Esophagus squamous epithelium (tissue), 5 donors: ENCODE measurements at places on chromosomes 1 and 21. TPM values are rescaled to one million over a fixed set of nuclear protein-coding genes. Genes with fewer than 3 reads are reported as not detected.

DNA sequence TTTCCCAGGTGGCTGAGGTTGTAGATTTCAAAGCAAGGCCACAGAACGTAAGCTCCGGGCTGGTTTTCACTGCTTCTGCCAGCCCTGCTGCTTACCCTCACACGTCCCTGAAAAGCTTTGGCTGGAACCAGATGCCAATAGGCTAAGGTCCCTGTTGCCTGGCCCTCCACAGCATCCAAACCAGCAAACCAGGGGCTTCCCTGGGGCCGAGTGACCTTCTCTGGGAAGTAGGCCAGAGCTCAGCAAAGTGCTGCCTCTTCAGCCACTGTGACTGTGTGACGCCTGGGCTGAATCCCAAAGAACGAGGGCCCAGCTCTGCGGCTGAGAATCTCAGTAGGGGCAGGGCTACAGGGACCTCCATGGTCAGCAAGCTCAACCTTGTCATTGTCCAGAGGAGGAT lies 28.9 kb upstream of the RBM15 start:
- no peak for DNase-seq
- H3K27me3 ChIP-seq, result no peaks in the 10 kb centered on the region
- peaks cover 3% of the 10 kb centered on the region for H3K4me1 ChIP-seq
- H3K27ac ChIP-seq, result no peak overlapping the region

DNA sequence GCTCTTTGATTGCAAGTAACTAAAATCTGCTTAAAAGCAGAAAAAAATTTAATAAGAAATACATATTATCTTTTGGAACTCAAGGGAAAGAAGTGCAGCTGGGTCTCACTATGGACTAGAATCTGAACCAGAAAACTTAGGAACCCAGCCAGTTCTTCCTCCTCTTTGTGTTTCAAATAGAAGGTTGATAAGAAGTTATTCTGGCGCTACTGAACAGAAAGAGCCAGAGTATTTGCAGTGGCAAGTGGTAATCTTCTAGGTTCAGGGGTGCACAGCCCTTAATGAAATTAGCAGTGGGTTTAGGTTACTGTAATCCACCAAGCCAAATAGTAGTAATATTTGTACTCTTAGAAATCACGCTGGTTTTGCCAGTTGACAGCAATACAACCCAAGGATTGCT lies 28.5 kb downstream of the BTBD8 start:
- H3K27ac ChIP-seq, result no peak overlapping the region
- peaks cover 4% of the 10 kb centered on the region for H3K36me3 ChIP-seq
- DNase-seq, result no peak
- H3K4me1 ChIP-seq, result no peaks in the 10 kb centered on the region
- no peaks in the 10 kb centered on the region for H3K27me3 ChIP-seq
- no peak overlapping the region for H3K4me3 ChIP-seq

GRCh38 chr1:227765261-227766014 lies 30.2 kb downstream of the SNAP47 start:
- H3K36me3 ChIP-seq, result peaks cover under 1% of the 10 kb centered on the region
- no peak for DNase-seq
- peaks cover 20% of the 10 kb centered on the region for H3K4me1 ChIP-seq
- H3K27ac ChIP-seq, result no peak overlapping the region

Gene HUNK
- total RNA-seq, result 0.44 TPM

DNA sequence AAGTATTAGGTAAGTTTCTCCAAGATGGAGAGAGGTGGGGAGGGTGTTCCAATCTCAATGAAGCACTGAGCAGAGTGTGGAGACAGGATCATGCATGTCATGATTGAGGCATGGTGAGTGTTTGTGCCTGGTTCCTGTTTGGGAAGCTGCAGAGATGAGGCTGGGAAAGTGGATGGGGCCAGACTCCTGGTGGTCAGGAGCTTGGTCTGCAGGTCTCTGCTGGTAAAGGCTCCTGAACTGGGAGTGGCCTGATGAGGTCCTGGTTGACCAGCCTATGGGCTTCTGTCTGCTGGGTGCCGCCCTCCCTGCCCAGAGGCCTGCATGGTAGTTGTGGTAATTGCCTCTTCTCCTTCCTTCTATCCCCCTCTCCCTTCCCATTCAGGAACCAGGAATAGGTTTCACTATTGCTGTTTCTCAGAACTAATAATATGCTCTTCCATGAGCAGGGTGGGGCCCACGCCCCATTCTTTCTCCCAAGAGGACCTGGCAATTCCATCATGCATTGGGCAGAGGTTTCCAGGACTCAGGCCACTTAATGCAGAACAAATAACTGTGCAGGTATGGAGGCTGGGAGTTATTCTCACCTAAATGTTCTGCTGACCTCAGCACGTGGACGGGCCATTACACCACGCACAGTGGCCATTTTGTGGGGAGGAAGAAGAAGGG lies 24.5 kb downstream of the PROK1 start:
- H3K27ac ChIP-seq, result no peak overlapping the region
- no peaks in the 10 kb centered on the region for H3K27me3 ChIP-seq
- H3K4me1 ChIP-seq, result peaks cover 48% of the 10 kb centered on the region
- no peak overlapping the region for H3K4me3 ChIP-seq
- no peaks in the 10 kb centered on the region for H3K36me3 ChIP-seq
- DNase-seq, result no peak

GRCh38 chr1:234256359-234256758 lies 116.9 kb upstream of the COA6 start:
- no peaks in the 10 kb centered on the region for H3K4me1 ChIP-seq
- no peak for DNase-seq
- H3K27ac ChIP-seq, result no peak overlapping the region
- H3K36me3 ChIP-seq, result no peaks in the 10 kb centered on the region
- no peak overlapping the region for H3K4me3 ChIP-seq
- H3K27me3 ChIP-seq, result no peaks in the 10 kb centered on the region

GRCh38 chr1:184143449-184143848 lies 91.9 kb downstream of the TSEN15 start:
- H3K27me3 ChIP-seq, result no peaks in the 10 kb centered on the region
- H3K36me3 ChIP-seq, result no peaks in the 10 kb centered on the region
- H3K4me3 ChIP-seq, result no peak overlapping the region

DNA sequence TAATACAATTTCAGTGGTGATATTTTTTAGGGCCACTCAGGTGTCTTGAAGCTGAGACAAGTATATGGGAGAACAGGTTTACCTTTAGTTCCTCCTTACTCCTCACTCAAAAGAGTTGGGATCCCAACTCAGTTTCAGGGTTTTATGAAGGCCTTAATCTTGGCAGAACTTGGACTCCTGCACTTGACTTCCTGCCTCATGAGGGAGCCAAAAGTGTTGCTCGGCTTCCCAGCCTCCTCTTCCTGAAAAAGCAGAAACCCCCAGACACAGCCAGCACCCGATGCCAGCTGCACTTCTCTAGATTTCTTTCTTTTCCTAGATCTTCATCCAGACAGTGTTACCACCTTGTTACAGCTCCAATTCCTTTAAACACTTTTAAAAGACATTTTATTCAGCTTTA lies 70.8 kb upstream of the TMPRSS2 start:
- H3K27ac ChIP-seq, result no peak overlapping the region
- H3K36me3 ChIP-seq, result no peaks in the 10 kb centered on the region
- H3K4me3 ChIP-seq, result no peak overlapping the region
- H3K27me3 ChIP-seq, result no peaks in the 10 kb centered on the region
- H3K4me1 ChIP-seq, result peaks cover 48% of the 10 kb centered on the region
- DNase-seq, result no peak

- peaks cover 29% of the 10 kb centered on the region for H3K36me3 ChIP-seq
- no peaks in the 10 kb centered on the region for H3K27me3 ChIP-seq
- DNase-seq, result no peak
- no peak overlapping the region for H3K4me3 ChIP-seq
- no peak overlapping the region for H3K27ac ChIP-seq
- H3K4me1 ChIP-seq, result no peaks in the 10 kb centered on the region
Observed at GRCh38 chr1:154923695-154924094, 12.8 kb downstream of the PMVK start.

GRCh38 chr1:35631396-35631795 lies 9.9 kb downstream of the PSMB2 start:
- no peak overlapping the region for H3K4me3 ChIP-seq
- DNase-seq, result no peak
- no peaks in the 10 kb centered on the region for H3K4me1 ChIP-seq

Gene FOXJ3
- total RNA-seq, result 36.6 TPM

DNA sequence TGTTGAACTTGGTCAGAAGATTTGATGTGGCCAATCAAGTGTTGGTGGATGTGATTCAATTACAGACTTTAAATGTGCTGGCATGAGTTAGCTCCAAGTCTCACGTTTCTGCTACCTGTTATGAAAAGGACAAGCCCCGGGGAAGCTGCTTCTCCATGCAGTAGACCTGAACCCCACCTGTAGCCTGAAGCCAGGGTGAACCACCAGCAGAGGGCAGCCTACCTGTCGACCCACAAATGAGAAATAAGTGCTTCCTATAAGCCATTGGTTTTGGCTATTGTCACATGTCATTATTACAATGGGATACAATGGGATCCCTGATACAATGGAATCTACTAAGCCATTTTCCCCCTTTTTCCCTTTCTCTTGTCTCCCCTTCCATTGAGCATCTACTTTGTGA lies 230.2 kb downstream of the PRDM2 start:
- no peak overlapping the region for H3K4me3 ChIP-seq
- H3K27ac ChIP-seq, result no peak overlapping the region
- H3K27me3 ChIP-seq, result no peaks in the 10 kb centered on the region
- no peak for DNase-seq
- no peaks in the 10 kb centered on the region for H3K4me1 ChIP-seq

DNA sequence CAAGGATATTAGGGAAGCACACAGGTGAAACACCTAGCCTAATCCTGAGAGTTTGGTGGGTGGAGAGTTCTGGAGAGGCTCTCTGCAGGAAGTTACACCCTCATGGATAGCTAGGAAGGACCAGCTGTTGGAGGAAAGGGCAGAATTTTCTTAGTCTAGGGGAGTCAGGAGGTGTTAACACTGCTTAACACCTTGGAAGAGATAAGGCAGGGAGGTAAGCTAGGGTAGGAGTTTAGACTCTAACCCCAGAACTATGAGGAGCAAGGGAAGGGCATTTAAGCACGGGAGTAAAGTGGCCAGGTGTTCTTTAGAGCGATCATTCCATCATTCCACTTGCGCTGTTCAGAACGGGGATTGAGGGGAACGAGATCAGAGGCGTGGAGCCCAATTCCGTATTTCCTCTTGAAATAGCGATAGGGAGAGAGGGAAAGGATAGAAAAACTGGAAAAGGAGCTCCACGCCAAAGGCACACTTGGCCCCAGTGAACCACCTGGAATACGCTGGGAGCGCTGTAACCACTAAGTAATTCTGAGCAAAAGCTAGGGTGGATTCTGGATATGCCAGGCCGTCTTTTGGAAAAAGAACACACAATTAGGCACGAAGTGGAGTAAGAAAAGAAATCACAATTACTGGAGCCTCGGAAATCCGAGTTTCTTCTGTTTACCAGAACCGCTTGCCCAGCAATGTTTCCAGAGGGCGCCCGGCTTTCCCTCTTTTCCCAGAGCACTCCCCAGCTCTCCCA lies 1.5 kb upstream of the GPR137B start:
- no peaks in the 10 kb centered on the region for H3K27me3 ChIP-seq
- DNase-seq, result no peak
- H3K36me3 ChIP-seq, result no peaks in the 10 kb centered on the region
- peaks cover 20% of the 10 kb centered on the region for H3K4me1 ChIP-seq

Gene TENT5C
- 0.27 TPM for total RNA-seq

DNA sequence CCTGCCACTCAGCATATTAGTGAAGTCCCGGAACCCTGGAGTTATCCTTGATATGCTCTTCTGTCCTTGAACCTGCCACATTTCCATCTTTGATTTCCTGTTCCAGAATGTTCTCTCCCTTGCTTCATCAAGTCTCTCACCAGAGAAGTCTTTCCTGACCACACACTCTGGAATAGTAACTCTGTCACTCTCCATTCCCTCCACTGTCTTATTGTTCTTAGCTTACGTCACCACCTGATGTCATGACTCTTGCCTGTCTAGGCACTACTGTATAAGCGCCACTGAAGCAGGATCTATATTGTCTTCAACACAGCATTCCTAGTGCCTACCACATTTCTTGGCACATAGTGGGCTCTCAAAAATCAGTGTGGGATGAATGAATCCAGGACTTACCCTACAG lies 65.4 kb upstream of the SMYD2 start:
- H3K27me3 ChIP-seq, result no peaks in the 10 kb centered on the region
- no peak for DNase-seq
- no peaks in the 10 kb centered on the region for H3K36me3 ChIP-seq
- no peak overlapping the region for H3K27ac ChIP-seq
- H3K4me1 ChIP-seq, result peaks cover 3% of the 10 kb centered on the region

DNA sequence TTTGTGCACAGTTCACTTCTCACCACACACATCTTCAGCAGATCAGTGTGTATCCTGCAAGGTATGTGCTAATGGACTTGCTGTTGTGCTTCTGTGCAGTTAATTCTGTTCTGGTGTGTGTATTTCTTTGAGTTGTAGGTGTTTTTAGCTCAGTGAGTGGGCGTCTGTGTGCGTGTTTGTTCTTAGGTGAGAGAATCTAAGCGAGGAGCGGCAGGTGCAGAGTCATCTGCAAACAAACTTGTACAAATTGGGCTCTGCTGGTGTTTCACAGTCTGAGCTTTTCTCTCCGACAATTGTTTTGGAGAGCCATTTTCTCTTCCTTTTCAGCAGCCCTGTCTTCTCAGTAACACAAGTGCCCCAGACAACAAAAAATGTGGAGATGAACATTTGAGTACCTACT lies 43.6 kb downstream of the ACP6 start:
- no peak overlapping the region for H3K4me3 ChIP-seq
- H3K27me3 ChIP-seq, result no peaks in the 10 kb centered on the region
- no peak overlapping the region for H3K27ac ChIP-seq
- no peaks in the 10 kb centered on the region for H3K4me1 ChIP-seq
- peaks cover 32% of the 10 kb centered on the region for H3K36me3 ChIP-seq
- DNase-seq, result no peak

Gene DIRAS3
- total RNA-seq, result 0.57 TPM

Gene KCNK1
- 15.4 TPM for total RNA-seq

Gene KRTAP10-8
- not detected for total RNA-seq

- H3K4me3 ChIP-seq, result no peak overlapping the region
- no peak for DNase-seq
- no peaks in the 10 kb centered on the region for H3K4me1 ChIP-seq
- H3K36me3 ChIP-seq, result peaks cover 24% of the 10 kb centered on the region
- H3K27ac ChIP-seq, result no peak overlapping the region
- no peaks in the 10 kb centered on the region for H3K27me3 ChIP-seq
Observed at GRCh38 chr1:44220001-44220751, 6.9 kb downstream of the DMAP1 start.

GRCh38 chr1:209704584-209704983 lies at the start of gene HSD11B1:
Gene HSD11B1 (plus strand): TSS chr1:209704846. CDS start chr1:209704943, 97 bp downstream.
- no peak within 1 kb of the TSS for H3K27ac ChIP-seq
- H3K4me1 ChIP-seq, result no peaks in the 10 kb centered on the region
- H3K4me3 ChIP-seq, result no peak within 1 kb of the TSS
- no peaks in the 10 kb centered on the region for H3K27me3 ChIP-seq

Gene ASCL5
- not detected for total RNA-seq

Gene GSTM1
- 299 TPM for total RNA-seq
